ENCODE measurements at places on chromosomes 16 and 17. TPM values are rescaled to one million over a fixed set of nuclear protein-coding genes. Genes with fewer than 3 reads are reported as not detected.
A peak's percentile ranks its signal among the peaks of the same experiment; 100 is the strongest.

The TRPV2 gene
- total RNA-seq, result 1.7 TPM

The PMM2 gene
- 35.5 TPM for total RNA-seq

The ZNF597 gene
- total RNA-seq, result 1.4 TPM

The WDR59 gene
- 88.9 TPM for total RNA-seq

The KRT33B gene
- total RNA-seq, result not detected

The RPH3AL gene
- total RNA-seq, result 13.5 TPM

The FOXF1 gene
- 3.4 TPM for total RNA-seq

The C17orf67 gene
- 2.0 TPM for total RNA-seq

The KRT31 gene
- not detected for total RNA-seq

The PIRT gene
- 0.38 TPM for total RNA-seq

The WNT9B gene
- total RNA-seq, result 0.89 TPM

- no peak for DNase-seq
Measured at GRCh38 chr17:35531160-35531559, 6.3 kb downstream of the SLFN12L start.

GRCh38 chr17:1783271-1783670 is 21.4 kb downstream of the SERPINF1 start:
- DNase-seq, result no peak

DNA sequence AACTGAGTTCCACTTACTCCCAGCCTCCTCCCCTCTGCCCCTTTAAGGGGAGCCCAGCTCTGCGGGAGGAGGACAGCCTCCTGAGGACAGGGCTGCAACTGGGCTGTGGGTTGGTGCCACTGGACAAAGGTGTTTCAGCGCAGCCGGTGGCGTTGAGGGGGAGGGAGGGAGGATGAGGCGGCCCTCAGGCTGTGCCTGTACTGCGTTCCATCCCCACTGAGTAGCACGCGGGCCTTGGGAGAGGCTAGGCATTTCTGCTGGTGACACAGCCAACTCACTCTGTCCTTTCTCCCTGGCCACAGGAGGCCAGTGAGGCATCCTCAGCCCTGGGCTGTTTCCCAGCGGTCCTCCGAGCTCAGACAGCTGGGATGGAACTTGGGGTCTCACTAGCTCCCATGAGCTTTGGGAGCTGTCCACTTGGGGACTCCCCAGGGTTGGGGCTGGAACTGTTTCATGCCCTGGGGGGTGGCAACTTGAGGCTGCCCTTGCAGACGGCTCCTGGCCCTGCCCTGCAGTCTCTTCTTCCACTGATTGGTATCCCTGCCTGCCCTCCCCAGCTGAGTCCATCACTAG is 70.5 kb downstream of the MPRIP start:
- DNase-seq, result no peak

DNA sequence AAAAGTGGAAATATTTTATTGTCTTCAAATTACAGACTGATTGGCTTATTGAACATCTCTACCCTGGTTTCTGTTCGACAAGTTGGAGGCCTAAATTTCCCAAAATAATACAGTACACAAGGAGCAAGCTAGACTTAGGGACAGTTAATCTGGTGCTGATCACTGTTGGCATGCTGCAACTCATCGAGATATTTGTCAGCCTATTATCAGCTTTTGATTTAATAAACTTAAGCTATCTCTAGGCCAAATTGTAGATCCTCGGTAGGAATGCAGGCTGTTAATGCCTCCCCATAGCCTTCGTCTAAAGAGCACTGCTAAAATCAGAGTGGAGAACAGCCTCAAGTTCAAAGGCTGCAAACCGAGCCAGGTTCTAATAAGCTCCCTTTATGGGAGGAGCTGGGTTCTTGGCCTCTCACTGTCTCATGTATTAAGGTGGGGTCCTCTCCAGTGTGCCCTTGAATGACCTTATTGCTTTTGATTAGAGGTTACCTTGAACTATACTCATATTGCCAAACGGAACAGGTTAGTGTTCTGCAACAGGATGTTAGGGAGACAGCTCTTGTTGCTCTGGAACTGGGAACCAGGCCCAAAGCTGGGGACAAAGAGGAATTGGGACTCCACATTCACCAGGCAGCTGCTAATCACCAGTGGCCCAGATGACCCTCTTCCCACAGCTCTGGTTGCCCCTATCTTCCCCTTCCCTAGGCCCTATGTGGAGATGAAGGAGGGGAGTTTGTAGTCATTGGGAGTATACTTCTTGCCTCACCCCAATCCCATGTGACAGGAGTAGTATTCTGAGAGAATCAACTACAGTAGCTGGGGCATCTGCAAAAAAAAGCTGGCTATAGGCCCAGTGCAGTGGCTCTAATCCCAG is 69.5 kb upstream of the NOL11 start:
- DNase-seq, result no peak

GRCh38 chr16:72620853-72621252 is 427.1 kb downstream of the ZFHX3 start:
- no peak for DNase-seq

DNA sequence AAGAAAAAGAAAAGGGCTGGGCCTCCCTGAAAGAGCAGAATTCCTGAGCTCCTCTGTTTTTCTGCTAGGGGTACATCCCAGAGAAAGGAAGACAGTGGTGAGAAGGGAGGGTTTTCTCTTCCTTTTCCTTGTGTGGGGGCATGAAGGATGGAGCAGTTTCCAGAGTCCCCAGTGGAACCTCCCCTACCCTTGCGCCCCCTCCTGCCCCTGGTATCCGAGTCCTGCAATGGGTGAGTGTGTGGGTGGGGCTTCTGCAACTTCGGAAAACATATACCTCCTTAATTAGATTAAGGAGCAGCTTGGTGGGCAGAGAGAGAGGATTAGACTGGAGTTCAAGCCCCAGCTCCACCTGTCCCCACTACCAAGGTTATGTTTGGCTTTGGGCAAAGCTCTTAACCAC is 5.4 kb upstream of the GIP start:
- DNase-seq, result no peak

GRCh38 chr17:17381446-17382064 is 78.4 kb downstream of the NT5M start:
- DNase-seq, result no peak

DNA sequence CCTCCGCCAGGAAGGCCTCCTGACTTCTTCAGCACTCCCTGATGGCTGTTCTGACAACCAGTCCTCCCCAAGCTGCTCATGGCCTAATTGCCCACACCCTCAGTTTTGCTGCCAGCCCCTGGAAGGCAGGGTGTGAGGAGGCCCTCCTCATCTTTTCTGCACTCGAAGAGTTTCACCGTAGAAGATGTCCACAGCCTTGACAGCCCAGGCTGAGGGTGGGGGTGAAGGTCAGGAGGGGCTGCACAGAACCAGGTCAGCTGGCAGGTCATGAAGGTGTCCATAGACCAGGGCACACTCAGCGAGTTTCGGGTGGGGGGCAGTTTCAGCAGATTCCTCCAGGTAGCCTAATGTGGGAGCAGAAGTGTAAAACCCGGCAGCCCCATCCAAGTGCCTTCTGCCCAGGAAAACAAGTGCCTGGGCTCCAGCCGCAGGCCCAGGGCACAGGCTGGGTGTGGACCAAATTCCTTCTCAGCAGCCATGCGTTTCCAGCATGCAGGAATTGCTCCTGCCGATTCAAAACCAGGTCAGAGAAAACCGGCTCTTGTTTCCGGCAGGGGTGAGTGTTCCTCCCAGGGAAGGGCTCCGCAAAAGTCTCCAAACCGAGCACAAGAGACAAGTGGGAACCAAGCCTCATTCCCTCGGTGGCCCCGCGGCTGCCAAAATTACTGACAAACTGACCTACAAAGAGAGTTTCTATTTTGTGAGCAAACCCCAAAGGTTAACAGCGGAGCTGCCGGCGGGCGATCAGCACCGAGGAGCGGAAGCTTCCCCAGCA is 228.8 kb downstream of the C16orf78 start:
- DNase-seq, result peak; percentile 67

GRCh38 chr17:70483624-70484023 is 314.3 kb downstream of the KCNJ2 start:
- DNase-seq, result peak; percentile 60

DNA sequence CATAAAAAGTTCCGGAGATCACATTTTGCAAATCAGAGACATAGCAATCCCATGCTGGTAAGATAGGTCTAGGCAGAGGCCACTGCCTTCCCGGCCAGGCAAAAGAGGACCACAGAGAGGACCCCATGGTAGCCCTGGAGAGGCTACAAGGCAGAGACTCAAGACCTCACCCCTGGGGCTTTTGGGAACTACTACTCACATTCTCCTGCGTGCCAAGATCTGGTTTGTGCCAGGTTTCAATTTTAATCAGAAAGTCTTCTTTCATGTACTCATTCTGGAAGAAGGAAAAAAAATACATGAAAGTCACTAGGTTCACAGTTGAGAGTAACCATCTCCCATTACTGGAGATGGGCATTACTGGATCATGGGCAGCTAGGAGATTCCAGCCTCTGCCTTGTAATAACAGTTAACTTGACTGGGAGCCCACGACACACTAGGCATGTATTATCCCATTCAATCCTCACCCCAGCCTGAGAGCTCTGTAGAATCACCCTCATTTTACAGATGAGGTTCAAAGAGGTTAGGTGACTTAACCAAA is 21.2 kb downstream of the PITPNA start:
- no peak for DNase-seq

DNA sequence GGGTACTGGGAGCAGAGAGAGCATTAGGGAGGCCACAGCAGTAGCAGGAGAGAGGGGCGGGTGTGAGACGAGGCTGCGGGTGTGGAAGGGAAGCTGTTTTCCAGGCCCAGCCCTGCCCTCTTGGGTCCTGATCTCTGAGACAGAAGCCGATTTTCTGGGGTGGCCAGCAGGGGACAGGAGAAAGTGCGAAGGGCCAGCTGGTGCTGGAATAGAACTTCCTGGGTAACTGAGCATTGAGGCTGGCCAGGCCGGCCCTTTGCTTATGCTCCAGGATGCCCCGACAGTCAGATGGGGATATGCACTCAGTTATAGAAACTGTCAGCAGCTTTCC is 804 bp downstream of the BTBD17 start:
- no peak for DNase-seq

DNA sequence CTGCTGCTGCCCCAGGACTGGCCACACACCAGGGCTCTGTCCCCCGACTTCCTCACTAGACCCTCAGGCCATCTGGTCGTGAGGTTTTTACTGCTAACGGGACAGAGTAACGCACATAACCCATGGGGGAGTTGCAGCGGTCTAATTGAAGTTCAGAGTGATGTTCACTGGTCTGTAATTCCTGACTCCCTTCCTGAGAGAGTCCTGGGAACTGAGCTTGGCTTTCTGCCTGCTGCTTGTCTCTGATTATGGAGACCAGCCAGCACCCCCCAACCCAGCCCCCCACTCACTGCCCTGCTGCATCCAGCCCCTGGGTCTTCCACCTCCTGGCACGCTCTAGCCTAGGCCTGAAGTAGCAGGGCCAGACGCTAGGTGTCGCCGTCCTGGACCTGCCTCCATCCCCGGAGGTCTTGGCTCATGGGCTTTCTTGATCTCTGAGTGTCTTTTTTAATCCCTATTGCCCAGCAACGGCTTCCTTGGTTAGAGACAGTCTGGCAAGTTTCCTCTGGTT is 192.9 kb downstream of the CCDC182 start:
- no peak for DNase-seq

- DNase-seq, result no peak
Measured at GRCh38 chr16:80041410-80041809, 440.9 kb upstream of the MAF start.

DNA sequence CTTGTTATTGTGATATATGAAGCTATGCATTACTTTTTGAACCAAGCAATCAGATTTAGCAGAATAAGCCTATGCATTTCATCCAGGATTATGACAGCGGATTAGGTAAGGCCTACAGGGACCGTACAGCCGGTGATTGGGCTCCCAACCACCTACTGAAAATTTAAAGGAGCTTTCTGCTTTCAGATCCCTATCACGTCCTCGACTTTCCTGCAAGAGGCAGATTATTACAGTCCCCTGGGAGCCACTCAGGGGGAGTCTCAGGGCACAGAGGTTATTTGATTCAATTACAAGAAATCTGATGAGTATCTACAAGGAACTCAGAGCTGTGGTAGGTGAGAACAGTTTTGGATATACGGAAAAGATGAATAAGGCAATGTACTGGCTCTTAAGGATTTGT is 80.7 kb downstream of the HS3ST3B1 start:
- DNase-seq, result no peak

All from type B pancreatic cell (in vitro differentiated cells).